MG63 (cell line): ENCODE measurements at places on chromosomes 7 and 10. TPM values are rescaled to one million over a fixed set of nuclear protein-coding genes. Genes with fewer than 3 reads are reported as not detected.

The ADGRA1 gene
- total RNA-seq = not detected in 2 replicates

- DNase-seq = no peak
Measured at GRCh38 chr7:13933091-13933490, 56.4 kb downstream of the ETV1 start.

DNA sequence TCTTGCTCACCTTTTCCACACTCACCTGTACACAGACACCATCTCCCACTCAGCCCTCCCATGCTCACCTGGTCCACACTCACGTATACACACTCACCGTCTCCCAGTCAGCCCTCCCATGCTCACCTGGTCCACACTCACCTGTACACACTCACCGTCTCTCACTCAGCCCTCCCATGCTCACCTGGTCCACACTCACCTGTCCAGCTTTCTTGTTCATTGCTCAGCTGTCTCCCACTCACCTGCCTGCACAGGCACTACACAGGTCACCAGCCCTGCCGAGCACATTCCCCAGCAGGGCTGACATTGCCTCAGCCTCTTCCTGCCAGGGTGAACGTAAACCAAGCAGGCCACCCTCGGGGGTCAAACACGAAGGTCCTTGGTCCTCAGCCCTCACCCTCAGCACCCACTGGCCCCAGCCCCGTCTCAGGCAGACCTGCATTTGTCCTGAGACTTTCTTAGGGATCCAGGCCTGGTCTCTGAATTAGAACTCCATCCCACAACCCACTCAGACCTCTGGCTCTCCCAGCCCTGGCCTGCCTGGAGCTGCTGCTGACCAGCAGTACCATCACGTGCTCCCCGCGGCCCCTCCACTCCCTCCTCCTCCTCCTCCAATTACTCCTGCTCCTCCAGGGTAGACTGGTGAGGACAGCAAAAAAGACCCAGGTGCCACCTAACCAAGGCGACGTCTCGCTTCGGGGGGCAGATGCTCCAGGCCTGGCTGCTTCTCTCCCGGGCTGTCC is 12.8 kb upstream of the DNAAF5 start:
- DNase-seq = no peak

DNA sequence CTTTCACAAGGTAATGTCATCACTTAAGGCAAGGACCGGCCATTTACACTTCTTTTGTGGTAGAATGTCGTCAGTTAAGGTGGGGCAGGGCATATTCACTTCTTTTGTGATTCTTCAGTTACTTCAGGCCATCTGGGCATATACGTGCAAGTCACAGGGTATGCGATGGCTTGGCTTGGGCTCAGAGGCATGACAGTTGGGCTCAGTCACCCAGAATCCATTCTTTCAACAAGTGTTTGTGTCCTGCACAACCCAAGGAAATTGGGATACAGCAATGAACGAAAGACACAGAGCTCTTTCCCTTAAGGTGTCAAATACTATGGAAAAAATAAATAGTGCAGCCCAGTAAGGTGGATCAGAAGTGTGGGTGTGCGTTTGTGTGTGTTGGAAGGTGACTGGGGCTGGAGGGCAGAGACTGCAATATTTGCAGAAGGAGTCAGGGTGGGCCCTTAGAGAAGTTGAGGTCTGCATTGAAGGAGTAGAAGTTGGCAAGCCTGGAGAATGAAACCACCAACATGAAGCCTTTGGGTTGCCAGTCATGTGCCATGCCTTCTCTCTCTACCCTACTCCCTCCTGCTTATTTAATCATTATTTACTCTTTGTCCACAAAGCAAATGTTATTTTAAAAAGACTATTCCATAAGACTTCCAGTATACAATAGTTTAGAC is 222.8 kb upstream of the PRKCQ start:
- no peak for DNase-seq

DNA sequence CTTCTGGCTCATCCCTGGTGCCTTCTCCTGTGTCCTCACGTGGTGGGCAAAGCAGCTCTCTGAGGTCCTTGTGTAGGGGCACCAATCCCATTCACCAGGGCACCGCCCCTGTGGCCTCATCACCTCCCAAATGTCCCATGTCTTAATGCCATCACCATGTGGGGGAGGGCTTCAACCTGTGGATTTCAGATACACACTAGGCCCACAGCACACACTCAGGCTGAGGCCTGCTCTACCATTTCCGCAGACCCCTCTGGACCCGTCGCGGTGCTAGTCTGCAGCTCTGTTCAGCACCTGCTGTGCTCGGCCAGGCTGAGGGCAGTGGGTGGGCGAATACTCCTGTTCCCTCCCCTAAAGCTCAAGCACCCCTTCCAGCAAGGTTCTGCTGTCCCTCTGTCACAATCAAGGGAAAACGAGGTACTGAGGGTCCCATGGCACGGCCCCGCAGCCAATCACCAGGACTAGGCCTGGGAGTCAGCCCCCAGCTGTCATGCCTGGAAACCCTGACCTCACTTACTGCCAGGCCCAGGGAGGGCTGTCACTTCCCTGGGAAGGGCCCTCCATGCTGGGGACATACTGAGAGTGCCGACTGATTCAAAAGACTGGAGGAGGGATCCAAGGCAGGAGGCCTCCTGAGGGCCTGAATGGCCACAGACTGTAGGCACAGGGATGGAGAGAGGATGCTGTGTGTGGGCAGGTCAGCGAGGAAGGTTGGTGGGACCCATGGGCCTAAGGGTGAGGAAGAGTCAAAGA is 123.8 kb upstream of the RET start:
- no peak for DNase-seq

GRCh38 chr7:128053991-128054390 is 22.8 kb upstream of the LRRC4 start:
- DNase-seq = no peak

The STEAP2 gene
- total RNA-seq = 1.2 and 2.0 TPM in 2 replicates
